ENCODE measurements at places on chromosomes 7 and 10.

GRCh38 chr7:130087364-130087763, 17.0 kb downstream of the KLHDC10 start:
- no peak for DNase-seq

- DNase-seq = no peak
Observed at GRCh38 chr7:36506130-36506798, 116.6 kb downstream of the ANLN start.

- no peak for DNase-seq
Observed at GRCh38 chr7:44430054-44430453, 60.4 kb downstream of the NUDCD3 start.

DNA sequence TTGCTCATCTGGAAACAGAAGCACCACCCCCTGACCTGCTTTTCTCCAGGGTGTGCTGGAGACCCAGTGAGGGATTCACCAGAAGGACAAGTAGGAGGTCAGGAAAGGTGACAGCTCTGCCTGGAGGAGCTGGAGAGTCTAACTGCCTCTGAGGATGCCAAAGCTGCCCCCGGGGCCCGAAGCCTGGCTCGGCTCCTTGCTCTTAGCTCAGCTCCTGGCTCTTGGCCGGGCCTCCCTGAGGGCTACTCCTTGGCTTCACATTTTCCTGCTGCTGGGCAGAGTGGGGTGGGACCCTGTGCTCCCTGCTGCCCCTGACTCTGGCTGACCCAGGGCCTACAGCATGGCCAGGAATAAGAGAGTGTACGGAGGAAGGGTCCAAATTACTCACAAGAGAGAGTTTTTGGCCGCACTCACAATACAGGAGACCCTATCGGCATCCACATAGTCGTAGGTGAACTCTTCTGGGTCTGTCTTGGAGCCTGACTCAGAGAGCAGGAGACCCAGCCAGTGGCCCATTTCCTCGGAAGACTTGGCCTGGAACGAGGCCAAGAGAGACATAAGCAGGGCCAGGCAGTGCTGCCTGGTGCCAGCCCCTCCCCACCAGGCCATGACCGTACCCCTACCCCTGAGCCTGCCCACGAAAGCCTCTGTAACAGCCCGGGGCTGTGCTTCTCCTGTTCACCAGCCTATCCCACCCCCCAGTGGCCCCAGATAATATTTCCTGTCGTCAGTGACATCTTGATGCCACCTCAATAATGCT, 63.1 kb downstream of the VWA2 start:
- no peak for DNase-seq

DNA sequence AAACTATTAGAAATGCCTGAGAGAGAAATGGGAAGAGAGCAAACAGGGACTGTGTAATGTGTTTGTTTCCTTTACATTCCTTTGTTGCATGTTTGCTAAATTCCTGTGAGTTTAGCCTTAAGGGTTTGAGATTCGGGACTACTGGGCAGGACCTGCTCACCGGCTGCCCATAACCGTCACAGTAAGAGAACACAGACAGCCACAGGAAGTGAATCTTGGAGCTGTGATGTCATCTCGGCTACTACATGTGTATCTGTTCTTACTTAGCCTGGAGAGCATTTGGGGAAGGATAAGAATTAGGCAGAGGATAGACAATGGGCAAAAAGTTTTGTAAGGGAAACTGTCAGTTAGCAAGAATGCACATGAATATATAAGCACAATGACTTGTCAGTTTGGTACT, 485.1 kb upstream of the KLF6 start:
- DNase-seq = no peak

All from stimulated activated CD4-positive, alpha-beta T cell treated with anti-CD3 and anti-CD28 coated beads, TNF-alpha, amount 100 ng/mL, for 4 hours (primary cell).